ENCODE measurements at places on chromosomes 5 and 9.

DNA sequence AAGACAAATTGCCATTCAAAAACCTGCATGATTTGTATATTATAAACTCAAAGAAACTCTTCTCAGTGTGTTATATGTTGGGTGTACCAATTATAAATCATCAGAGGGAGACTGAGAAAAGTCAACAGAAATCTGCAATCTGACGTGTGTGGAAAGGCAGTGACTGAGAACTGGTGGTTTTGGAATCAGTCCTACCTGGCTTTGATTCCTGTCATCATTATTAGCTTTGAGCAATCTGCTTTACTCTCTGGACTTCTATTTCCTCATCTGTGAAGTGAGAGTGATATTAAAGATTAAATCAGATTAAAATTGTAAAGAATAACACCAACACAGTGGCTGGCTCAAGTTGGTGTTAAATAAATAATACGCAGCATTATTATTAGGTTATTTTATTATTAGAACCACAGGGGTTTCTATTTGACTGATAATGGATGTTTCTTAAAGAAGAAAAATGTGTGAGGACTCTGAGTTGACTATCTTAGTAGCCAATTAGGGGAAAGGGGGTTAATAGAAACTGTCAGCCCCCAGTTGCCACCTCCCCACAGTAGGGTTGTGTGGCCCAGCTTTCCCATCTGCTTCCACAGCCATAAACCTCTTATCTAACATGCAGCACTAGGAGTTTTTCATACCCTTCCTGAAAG lies 59.6 kb downstream of the SNCAIP start:
- no peak for DNase-seq

GRCh38 chr5:109748546-109748945 lies 58.8 kb downstream of the MAN2A1 start:
- DNase-seq, result no peak

DNA sequence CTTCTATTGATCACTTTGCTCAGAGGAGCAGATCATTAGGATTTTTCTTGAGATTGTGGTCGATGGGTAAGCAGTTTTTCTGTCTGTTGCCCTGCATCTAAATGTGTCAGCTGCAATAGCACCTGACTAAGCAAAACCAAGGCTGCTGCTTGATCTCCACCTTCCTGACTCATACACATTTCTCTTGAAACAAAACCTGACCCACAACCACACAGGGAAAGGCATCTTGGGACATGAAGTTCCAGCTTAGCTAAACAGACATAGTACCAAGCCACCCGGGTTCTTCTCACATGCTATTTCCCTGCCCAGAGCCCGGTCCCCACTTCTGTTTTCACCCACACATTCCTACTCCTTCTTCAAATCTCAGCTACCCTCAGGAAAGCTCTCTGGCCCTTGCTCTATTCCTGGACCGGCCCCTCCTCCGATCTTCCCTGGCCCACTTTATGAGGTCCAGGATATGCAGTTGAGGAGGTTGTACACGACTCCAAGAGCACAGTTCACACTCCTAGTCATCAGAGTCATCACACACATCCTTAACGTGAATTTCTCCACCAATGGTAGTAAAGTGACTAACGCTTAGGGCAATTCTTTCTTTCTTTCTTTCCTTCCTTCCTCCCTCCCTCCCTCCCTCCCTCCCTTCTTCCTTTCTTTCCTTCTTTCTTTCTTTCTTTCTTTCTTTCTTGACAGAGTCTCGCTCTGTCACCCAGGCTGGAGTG lies 16.0 kb upstream of the ZBTB43 start:
- no peak for DNase-seq

GRCh38 chr5:74535926-74536325 lies 104.6 kb downstream of the ENC1 start:
- no peak for DNase-seq

Measured in NCI-H1048 (cell line).